Stimulated activated CD8-positive, alpha-beta memory T cell treated with anti-CD3 and anti-CD28 coated beads, Interleukin-15, amount 100 ng/mL, for 24 hours (primary cell): ENCODE measurements at places on chromosomes 1 and 21.

GRCh38 chr1:238465449-238465848 is 574.7 kb upstream of the ZP4 start:
- DNase-seq, result no peak

DNA sequence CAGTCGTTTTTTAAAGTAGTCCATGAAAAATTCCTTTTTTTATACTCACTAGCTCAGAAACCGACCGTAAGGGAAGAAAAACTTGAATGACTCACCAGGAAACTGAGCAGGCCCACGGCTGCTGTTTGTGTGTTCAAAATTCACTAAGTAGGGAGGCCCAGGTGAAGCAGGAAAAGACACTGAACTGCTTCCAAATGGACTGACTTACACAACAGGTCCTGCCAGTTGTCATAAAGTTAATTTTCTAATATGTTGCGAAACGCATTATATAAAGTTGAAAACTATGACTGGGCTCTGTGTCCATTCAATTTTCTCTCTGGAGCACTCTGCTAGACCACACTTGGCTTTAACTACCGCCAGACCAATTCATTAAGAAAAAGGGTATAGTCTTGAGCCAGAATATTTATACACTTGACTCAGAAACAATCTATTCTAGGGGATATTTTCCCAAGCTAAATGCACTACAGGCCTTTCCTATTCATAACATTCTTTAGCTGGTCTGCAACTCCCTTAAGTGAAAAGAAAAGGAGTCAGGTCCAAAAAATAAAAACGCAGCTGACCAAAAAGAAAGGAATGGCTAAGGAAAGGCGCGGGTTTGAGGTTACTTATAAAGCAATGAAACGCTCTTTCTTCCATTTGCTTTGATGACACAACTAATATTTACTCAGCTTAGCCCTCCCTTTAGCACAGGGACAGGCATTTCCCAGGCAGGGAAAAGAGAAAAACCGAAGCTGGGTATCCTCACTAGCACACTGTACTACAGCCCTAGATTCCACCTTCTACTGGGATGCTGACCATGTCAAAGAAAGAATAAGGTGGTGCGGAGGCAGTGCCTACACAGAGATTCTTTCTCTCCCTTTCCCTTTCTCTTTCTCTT is 306.3 kb upstream of the ESRRG start:
- DNase-seq, result no peak

DNA sequence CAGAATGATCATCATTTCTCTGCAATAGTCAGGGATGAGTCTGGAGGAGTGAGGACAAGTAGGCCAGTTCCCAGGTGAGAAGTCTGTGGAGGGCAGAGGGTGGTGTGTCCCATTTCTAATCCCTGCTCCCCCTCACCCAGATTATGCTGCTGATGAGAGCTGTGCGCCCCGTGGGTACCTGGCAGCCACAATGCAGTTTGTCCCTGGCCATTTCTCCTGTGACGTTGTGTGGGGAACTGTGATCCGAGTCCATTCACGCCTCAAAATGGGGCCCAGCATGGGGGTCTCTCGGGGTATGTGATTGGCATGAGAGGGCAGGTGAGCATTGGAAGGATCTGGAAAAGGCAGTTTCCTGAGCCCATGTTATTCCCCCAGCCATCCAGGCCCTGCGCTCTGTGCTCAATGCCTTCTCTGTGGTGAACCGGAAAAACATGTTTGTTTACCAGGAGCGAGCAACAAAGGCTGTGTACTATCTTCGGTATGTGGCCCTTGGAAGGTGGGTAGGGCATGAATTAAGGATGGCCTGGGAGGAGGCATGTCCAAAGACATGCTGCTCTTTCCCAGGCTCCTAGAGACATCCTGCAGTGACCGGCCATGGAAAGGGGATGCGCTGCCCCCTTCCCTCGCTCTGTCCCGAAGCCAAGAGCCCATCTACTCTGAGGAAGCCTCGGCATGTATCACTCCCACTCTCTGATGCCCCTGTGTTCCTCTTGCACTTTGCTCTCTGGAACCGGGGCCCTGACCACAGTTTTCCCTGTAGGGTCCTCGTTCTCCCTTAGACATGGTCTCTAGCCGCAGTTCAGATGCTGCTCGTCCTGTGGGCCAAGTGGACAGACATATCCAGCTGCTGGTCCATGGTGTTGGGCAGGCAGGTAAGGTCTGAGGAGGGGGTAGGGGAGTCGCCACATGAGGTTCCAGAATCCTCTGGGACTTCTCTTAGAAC is 16.4 kb downstream of the HYI start:
- DNase-seq, result no peak

- DNase-seq, result no peak
These were observed 22.8 kb downstream of the SH3BGR start for GRCh38 chr21:39474611-39475010.
